ENCODE measurements at places on chromosomes 16 and 17.
A peak's percentile ranks its signal among the peaks of the same experiment; 100 is the strongest.

DNA sequence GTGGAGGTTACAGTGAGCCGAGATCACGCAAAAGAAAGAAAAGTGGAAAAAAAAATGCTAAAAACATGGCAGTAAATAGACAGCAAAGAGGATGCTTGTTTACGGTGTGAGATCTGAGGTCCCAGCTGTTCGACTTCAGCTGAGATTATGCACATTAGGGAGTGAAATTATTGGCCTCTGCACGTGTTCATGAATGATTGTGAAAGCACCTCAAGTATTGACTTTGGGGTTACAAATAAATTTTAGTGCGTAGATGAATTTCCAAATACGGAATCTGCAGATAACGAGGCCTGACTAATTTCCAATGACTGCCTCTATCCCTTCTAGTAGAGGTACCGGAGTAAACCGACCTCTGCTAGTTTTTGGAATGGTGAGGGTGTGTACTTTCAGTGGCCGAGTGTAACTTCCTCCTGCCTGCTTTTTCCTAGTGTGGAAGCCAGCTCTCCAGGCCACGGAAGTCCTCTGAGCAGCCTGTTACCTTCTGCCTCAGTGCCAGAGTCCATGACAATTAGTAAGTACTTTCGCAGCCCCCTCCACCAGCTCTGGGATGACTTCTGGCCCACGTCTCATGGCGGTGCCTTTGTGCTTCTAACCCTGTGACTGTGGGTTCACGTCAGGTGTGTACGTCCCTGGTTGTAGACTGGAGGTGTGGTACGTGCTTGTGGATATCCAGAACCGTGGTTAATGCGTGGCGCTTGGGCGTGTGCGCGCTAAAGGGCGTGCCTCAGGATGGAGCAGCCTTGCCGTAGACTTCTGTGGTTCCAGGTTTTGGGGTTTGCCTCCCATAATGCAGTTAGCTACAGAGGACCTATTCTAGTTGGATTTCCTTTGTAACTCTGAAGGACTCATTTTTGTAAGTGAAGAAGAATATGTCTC lies 102.1 kb downstream of the SNX29 start:
- H3K36me3 ChIP-seq, result peaks cover 15% of the 10 kb centered on the region
- no peaks in the 10 kb centered on the region for H3K27me3 ChIP-seq
- DNase-seq, result peak; percentile 81

GRCh38 chr16:68645494-68646388 lies 631 bp downstream of the CDH3 start:
- H3K4me1 ChIP-seq, result peaks cover 2% of the 10 kb centered on the region
- H3K27ac ChIP-seq, result no peak overlapping the region
- H3K27me3 ChIP-seq, result peaks cover 48% of the 10 kb centered on the region
- H3K36me3 ChIP-seq, result no peaks in the 10 kb centered on the region

DNA sequence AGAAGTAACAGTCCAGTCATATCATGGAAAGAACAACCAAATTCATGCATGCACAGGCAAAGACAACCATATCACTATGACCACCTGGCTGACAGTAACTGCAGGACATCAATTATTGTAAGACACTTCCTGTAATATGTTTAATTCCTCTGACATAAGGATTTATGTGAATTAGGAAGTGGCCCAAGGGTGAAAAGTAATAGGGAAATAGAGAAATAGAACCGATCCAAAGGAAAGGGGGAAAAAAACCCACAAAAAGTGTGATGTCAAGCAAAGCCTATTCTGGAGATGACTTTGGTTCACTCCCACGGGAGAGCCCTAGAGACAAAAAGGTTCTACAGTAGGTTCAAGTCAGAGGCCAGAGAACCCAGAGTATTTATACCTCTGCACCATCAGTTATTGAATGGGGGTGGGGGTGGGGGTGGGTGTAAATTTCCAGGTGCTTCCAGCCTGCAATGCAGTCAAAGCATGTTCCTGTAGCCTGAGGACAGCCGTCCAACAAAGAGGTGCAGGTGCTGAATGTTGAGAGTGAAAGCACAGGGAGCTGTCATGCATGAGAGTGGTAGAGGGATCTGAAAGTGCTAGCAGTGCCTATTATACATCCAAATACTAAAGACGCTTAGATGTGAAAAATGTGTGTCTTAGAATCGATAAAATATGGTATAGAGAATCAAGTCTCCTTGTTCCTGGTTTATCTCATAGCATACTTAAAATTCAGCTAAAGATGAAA lies 95.6 kb upstream of the HLF start:
- no peaks in the 10 kb centered on the region for H3K36me3 ChIP-seq
- no peaks in the 10 kb centered on the region for H3K27me3 ChIP-seq
- no peak overlapping the region for H3K27ac ChIP-seq
- no peak for DNase-seq

DNA sequence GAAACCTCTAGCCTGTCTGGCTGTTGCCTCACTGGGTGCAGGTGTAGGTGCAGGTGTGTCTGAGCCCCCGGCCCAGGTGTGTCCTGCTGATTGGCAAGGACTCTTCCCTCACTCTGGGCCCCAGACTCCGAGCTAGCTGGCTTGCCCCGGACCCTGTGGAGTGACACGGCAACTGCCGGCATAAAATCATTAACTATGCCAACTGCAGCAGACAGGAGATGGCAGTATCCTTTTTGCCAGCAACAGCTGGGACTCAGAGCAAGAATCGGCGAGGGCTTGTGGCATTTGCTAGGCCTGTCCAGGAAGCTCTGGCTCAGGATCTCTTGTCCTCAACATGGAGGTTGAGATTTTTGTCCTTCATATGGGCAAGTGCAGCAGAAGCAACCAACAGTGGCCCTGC lies 20.8 kb downstream of the CIAPIN1 start:
- no peak overlapping the region for H3K4me3 ChIP-seq
- no peaks in the 10 kb centered on the region for H3K4me1 ChIP-seq
- H3K27me3 ChIP-seq, result no peaks in the 10 kb centered on the region
- DNase-seq, result no peak

DNA sequence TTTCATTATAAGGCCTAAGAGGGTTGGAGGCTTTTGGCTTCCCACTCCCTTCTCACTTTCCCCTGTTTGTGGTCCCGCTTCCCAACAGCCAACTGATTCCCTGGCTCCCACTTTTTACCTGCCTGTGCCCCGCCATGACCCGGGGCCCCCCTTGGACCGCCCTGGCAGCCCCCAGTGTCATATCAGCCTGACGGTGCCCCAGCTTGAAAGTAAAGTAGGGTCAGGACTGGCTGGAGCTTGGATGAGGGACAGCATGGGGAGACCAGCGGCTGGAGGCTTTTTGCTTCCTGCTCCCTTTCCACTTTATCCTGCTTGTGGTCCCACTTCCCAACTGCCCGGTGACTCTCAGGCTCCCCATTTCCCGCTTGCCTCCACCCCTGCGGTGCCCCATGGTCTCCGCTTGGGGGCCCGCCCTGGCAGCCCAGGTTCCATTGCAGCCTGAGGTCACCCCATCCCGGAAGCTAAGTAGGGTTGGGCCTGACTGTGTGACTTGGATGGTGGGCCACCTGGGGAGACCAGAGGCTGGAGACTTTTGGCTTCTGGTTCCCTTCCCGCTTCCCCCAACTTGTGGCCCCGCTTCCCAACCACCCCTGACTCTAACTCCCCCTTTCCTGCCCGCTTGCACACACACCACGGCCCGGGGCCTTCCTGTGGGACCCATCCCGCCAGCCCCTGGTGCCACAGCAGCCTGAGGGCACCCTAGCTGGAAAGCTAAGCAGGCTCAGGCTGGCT lies 2274.7 kb downstream of the TP53TG3F start:
- H3K36me3 ChIP-seq, result no peaks in the 10 kb centered on the region
- no peak overlapping the region for H3K27ac ChIP-seq
- H3K27me3 ChIP-seq, result no peaks in the 10 kb centered on the region
- H3K4me1 ChIP-seq, result no peaks in the 10 kb centered on the region
- no peak for DNase-seq

GRCh38 chr16:58034128-58034685 lies 8.7 kb downstream of the MMP15 start:
- no peak for DNase-seq
- no peak overlapping the region for H3K4me3 ChIP-seq
- H3K27me3 ChIP-seq, result peaks cover 6% of the 10 kb centered on the region
- H3K4me1 ChIP-seq, result no peaks in the 10 kb centered on the region
- H3K36me3 ChIP-seq, result no peaks in the 10 kb centered on the region
- H3K27ac ChIP-seq, result no peak overlapping the region

- H3K4me3 ChIP-seq, result no peak overlapping the region
- DNase-seq, result peak; percentile 75
- H3K27ac ChIP-seq, result no peak overlapping the region
- peaks cover 34% of the 10 kb centered on the region for H3K4me1 ChIP-seq
Observed at GRCh38 chr17:17155568-17155967, 50.6 kb downstream of the PLD6 start.
